ENCODE measurements at places on chromosomes 12 and 14. TPM values are rescaled to one million over a fixed set of nuclear protein-coding genes. Genes with fewer than 3 reads are reported as not detected.

- no peaks in the 10 kb centered on the region for H3K4me1 ChIP-seq
- no peaks in the 10 kb centered on the region for H3K27me3 ChIP-seq
- H3K36me3 ChIP-seq: no peaks in the 10 kb centered on the region
- H3K4me3 ChIP-seq: no peak overlapping the region
- H3K27ac ChIP-seq: no peak overlapping the region
Observed at GRCh38 chr12:115456946-115457689, 773.1 kb upstream of the TBX3 start.

The MYO1H gene
- total RNA-seq: not detected

GRCh38 chr12:53171725-53172329 lies 8.7 kb upstream of the ZNF740 start:
- H3K27me3 ChIP-seq: no peaks in the 10 kb centered on the region
- no peak for DNase-seq
- H3K36me3 ChIP-seq: peaks cover 4% of the 10 kb centered on the region
- no peak overlapping the region for H3K27ac ChIP-seq
- H3K4me3 ChIP-seq: no peak overlapping the region

DNA sequence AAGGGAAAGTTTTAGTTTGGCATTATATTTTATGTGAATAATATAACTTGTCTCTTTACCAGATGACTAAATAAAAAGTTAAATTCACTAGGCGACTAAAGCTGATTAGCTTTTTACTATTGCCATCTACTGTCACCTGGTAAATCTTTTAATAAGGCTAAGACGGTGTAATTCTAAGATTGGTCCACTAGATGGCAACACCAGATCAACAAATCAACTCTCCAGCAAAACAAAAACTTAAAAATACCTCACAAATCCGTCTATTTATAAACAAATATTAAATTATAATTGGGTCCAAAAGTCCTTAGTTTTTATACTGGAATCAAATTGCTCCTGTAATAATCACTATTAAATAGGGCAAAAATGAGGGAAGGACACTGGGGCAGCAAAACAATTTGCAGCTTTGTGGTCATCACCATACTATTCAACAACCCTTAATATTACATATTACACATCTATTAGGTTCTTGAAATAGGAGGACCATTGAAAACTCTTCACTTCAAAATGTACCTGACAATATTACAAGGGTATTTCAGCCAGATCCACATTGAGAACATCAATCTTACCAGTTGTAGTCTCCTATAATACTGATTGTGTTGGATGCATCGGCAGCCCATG lies 47.9 kb downstream of the GALC start:
- H3K36me3 ChIP-seq: no peaks in the 10 kb centered on the region
- H3K27me3 ChIP-seq: no peaks in the 10 kb centered on the region
- H3K4me3 ChIP-seq: no peak overlapping the region
- H3K4me1 ChIP-seq: no peaks in the 10 kb centered on the region

- H3K27ac ChIP-seq: no peak overlapping the region
- H3K27me3 ChIP-seq: no peaks in the 10 kb centered on the region
- peaks cover 21% of the 10 kb centered on the region for H3K4me1 ChIP-seq
- no peak for DNase-seq
Observed at GRCh38 chr14:101960225-101960624, 4.1 kb upstream of the DYNC1H1 start.

The TNS2 gene
- 52.4 TPM for total RNA-seq

DNA sequence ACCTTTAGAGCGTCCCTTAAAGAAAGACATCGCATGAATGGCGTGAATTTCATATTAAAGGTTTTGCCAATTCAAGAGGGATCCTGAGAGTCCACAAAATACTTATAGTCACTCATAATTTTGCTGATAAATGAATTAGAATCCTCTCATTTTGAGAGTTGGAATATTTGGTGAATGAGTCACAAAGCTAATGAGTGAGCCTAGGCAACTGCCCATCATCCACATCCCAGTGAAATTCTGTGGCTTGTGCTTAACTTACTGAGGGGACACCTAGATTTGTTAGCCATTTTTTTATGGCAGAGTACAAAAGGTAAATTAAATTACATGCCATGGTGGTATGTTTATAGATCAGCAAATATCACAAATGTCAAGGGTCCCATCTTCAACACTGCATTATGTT lies 12.7 kb upstream of the NOXRED1 start:
- H3K4me3 ChIP-seq: no peak overlapping the region
- H3K36me3 ChIP-seq: peaks cover 3% of the 10 kb centered on the region
- H3K4me1 ChIP-seq: peaks cover 4% of the 10 kb centered on the region
- no peaks in the 10 kb centered on the region for H3K27me3 ChIP-seq

DNA sequence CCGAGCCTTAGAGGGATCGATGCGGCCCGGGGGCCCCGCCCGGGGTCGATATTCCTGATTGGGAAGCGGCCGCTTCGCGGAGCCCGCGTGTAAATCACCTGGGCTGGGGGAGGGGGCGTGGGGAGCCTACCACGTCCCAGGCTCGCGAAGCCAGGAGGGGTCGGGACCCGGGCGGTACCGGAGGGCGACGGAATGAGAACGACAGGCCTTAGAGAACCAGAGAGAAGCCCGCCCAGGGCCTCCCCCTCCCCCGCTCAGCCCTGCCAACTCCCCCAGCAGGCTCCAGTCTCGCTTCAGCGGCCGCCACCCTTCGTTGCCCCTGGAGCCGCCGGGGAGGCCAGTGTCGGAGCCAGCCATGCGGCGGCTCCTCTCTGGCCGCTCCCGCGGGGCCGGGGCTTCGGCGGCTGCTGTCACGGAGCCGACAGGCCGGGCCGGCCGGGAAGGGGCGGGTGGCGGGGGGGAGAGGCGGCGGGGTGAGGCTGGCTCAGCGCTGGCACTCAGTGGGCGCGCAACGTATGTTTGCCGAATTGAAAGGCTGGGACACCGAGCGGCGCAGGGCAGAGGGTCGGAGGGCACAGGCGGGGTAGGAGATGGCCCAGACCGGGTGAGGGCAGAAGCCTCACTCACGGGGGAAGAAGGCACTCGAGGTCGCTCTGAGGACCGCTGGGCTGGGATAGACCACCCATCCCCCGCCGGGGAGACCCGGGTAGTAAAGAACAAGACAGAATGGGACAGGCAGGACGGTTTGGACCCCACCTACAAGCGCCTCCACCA lies 1.4 kb upstream of the DNAJC22 start:
- DNase-seq: no peak
- no peak overlapping the region for H3K4me3 ChIP-seq
- peaks cover 46% of the 10 kb centered on the region for H3K27me3 ChIP-seq
- H3K36me3 ChIP-seq: no peaks in the 10 kb centered on the region
- no peak overlapping the region for H3K27ac ChIP-seq

DNA sequence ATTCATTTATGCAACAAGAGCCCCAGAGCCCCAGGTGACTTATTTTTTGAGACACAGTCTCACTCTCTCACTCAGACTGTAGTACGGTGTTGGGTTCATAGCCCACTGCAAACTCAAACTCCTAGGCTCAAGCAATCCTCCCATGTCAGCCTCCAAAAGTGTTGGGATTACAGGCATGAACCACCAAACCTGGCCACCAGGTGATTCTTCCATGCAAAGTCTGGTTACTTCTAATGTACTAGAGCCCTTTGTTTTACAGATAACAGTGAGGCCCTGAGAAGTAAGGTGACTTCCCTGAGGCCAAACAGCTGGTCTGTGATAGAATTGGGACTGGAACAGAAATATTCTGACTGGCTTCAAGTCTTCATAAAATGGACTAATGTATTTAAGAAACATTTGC lies 10.0 kb upstream of the KCNK10 start:
- DNase-seq: no peak
- H3K4me3 ChIP-seq: no peak overlapping the region
- H3K36me3 ChIP-seq: no peaks in the 10 kb centered on the region
- no peaks in the 10 kb centered on the region for H3K4me1 ChIP-seq
- no peak overlapping the region for H3K27ac ChIP-seq

The SOAT2 gene
- total RNA-seq: not detected

- H3K4me3 ChIP-seq: no peak overlapping the region
- no peak overlapping the region for H3K27ac ChIP-seq
- no peaks in the 10 kb centered on the region for H3K36me3 ChIP-seq
Observed at GRCh38 chr12:46005823-46006222, 15.4 kb upstream of the SCAF11 start.

The PTHLH gene
- total RNA-seq: 0.26 TPM

The SRRM4 gene
- total RNA-seq: not detected

DNA sequence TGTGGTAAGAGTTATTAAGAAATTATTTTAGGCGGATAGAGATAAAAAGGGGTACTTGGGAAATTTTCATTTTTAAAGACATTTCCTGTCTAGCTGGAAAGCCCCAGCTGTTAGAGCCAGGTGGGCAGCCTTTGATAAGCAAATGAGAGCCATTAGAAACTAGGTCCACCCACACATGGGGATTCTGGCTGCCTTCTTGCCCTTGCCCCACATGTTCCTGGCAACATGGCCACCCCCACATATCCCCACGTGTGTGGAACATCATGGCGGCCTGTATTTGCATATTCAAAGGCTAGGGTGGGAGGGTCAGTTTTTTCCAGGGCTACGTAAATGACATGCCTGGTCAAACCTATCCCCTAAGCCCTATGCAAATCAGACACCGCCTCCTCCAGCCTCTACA lies 1382.1 kb downstream of the AACS start:
- H3K4me1 ChIP-seq: no peaks in the 10 kb centered on the region
- no peaks in the 10 kb centered on the region for H3K27me3 ChIP-seq
- H3K27ac ChIP-seq: no peak overlapping the region
- H3K4me3 ChIP-seq: no peak overlapping the region
- DNase-seq: no peak

DNA sequence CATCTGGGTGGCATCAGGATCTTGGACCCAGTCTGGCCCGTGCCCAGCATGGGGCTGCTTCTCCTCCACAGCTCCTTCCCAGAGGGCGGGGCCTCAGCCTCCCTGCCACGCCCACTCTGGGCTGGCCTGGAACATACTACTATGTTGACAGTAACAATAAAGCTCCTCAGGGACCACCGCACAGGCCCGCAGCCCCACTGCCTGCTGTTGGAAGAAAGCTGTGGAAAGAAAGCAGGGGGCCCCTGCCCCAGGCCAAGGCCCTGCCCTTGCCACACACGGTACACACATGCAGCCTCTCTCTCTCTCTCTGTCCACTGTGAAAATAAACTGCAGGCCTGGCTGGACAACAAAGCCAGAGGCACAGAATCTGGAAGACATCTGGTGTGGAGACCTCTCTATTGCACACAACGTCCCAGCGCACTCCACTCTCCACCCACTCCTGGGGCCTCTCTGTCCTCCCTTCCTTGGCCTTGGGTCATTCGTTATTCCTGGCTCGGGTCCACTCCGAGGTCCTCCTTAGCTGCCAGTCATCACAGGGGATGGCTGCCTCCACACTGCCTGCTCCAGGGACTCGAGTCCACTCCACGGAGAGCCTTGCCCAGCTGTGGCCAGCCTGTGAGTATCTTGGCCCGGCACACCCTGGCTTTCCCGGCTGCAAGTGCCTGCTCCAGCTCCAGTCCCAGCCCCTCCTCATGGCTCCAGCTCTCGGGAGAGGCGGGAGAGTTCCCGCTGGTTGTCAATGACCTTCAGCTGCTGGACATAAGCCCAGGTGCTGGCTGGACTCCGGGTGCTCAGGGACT lies 11.8 kb upstream of the ENDOU start:
- no peaks in the 10 kb centered on the region for H3K27me3 ChIP-seq
- H3K27ac ChIP-seq: peak overlapping the region; percentile 39
- DNase-seq: peak; percentile 93
- peak overlapping the region; percentile 31 for H3K4me3 ChIP-seq

DNA sequence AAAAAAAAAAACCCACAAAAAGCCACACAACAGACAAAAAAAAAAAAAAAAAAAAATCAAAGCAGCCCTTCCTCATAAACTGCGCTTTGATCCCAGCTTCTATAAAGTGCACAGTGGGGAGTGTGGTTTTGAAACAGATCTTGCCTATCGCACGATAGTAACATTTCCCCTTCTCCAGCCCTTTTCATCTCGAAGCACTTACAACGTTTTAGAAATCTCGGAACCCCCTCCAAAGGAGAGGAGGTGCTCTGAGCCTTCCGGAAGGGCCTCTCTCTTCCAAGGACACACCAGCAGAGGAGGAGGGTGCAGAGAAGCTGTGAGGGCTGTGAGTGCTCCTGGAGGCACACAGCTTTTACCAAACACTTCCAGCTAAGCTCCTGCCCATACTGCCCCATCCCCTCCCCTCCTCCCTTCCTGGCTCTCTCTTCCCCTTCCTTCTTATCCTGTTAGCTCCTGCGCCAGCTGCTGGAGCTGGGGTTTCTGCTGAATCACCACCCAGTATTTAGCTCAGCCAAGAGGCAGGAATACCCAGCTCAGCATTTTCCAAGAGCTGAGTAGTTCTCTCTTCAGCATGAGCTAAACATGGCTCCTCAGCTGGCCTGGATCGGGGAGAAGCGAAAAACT lies 28.4 kb downstream of the SLC7A8 start:
- H3K4me1 ChIP-seq: peaks cover 6% of the 10 kb centered on the region
- peak overlapping the region; percentile 67 for H3K27ac ChIP-seq
- no peaks in the 10 kb centered on the region for H3K36me3 ChIP-seq
- DNase-seq: peak; percentile 91
- H3K4me3 ChIP-seq: no peak overlapping the region
- no peaks in the 10 kb centered on the region for H3K27me3 ChIP-seq

GRCh38 chr14:75449696-75450095 lies 21.9 kb downstream of the JDP2 start:
- H3K27me3 ChIP-seq: no peaks in the 10 kb centered on the region
- no peak overlapping the region for H3K27ac ChIP-seq
- H3K4me1 ChIP-seq: peaks cover 28% of the 10 kb centered on the region
- no peak for DNase-seq

DNA sequence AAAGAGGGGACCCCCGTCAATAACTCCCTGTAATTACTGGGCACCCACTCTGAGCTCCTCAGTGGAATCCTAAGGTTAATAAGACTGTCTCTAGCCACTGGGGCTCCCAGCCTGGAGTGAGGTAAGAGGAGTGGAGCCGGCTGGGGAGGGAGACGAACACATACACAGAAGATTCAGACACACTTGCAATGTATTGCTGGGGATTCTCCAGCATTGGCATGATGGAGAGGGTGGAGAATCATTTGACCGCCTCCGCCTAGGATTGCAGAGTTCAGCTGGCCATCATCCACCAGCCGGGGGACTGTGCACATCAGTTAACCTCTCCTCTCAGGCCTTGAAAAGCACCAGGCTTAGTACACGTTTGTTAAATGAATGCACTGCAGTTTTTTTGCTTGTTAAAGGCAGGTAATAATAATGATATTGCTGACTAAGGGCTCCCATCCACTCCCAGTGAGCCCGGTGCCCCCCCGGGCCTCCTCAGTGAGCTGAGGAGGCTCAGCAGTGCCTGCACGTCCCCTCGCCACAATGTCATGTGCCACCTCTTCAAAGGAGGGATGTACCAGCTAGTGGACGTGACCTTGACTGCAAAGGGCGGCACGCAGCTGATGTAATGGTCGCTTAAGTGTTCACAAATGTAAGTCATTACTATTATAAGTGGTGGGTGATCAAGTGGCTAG lies 20.3 kb upstream of the FAIM2 start:
- H3K36me3 ChIP-seq: no peaks in the 10 kb centered on the region
- no peak overlapping the region for H3K27ac ChIP-seq
- no peak for DNase-seq
- no peak overlapping the region for H3K4me3 ChIP-seq
- H3K27me3 ChIP-seq: no peaks in the 10 kb centered on the region
- no peaks in the 10 kb centered on the region for H3K4me1 ChIP-seq

GRCh38 chr12:98595243-98595988 lies 1.9 kb downstream of the SLC25A3 start:
- H3K27ac ChIP-seq: peak overlapping the region; percentile 49
- peaks cover 5% of the 10 kb centered on the region for H3K36me3 ChIP-seq
- DNase-seq: peak; percentile 77
